ENCODE measurements at places on chromosomes 1 and 21.
A peak's percentile ranks its signal among the peaks of the same experiment; 100 is the strongest.

- peak; percentile 6 for DNase-seq
Measured at GRCh38 chr1:152777510-152778137, 2.7 kb downstream of the LCE1F start.

- DNase-seq: no peak
Measured at GRCh38 chr21:25243808-25244207, 363.5 kb downstream of the MRPL39 start.

- DNase-seq: no peak
Measured at GRCh38 chr1:194339471-194339870, 1153.1 kb upstream of the B3GALT2 start.

- DNase-seq: no peak
Measured at GRCh38 chr1:48944811-48945210, 168.1 kb upstream of the BEND5 start.

GRCh38 chr1:161001525-161001924, 19.4 kb downstream of the F11R start:
- no peak for DNase-seq

DNA sequence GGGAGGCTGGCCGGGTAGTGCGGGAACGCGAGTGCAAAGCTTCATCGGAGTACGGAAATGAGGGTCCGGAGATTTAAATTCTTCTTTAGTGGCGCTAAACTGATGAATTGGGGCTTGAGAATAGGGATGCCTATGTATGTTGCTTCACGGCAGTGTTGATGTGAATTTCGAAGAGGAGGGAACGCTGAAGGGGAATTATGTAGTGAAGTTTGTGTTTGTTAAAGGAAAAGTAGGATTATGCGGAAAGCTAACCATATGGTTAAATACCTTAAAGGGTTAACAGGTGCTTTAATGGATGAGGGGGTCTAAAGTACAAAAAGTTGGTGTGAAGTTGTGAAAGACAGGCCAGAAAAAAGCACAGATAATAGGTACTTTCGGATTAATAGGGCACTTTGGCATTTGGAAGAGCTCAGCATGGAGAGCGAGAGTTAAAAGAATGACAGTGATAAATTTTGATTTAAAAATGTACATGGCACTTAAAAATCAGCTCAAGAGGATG, 1.4 kb downstream of the HS2ST1 start:
- no peak for DNase-seq

- DNase-seq: no peak
Measured at GRCh38 chr1:78779831-78780230, 130.2 kb downstream of the IFI44 start.

GRCh38 chr1:40078512-40079333, 18.3 kb downstream of the PPT1 start:
- DNase-seq: peak; percentile 77

- DNase-seq: no peak
Measured at GRCh38 chr1:200889571-200889970, 5.1 kb upstream of the INAVA start.

DNA sequence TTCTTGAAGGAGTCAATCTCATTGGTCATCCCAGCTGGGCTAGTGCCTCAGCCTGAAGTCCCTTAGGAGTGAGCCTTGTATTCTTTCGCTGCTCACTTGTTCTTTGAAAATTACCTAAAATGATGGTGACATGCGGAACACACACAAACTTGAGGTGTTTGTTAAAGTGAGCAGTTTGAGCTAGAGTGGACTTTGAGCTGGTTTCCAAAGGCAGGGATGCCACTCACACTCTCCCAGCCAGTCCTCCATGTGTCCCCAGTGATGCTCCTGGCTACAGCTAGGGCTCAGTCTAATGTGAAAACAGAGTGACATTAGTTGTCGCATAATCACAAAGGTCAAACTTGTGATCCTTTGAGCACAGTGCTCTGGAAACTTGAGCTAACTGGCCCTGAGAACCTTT, 84.3 kb downstream of the DTL start:
- no peak for DNase-seq

DNA sequence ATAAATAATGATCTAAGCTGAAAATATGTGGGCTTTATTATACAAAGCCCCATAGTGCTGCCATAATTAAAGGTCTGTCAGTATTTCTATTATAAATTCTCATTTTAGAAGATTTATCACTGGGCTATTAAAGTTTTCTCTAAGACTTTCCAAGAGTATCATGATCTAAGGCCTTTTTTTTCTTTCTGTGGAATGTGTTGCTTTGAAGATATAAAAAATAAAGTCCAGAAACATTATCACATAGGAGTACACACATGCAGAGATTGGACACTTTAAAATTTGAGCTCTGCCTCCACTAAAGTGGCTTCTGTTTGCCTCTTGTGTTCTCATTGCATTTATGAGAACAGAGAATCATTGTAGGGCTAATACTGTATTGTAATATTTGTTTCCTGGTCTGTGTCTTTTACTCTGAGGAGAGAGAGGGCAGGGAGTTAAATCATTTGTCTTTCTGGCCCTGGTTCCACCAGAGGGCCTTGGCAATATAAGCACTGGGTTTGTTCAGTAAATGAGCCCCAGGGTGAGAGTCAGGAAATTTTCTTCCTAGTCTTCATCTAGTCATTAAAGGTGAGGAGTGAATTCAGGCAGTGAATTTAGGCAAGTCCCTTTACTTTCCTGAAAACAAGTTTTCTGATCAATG, 70.2 kb downstream of the NFIA start:
- DNase-seq: no peak

GRCh38 chr1:199799116-199799515, 228.4 kb upstream of the NR5A2 start:
- no peak for DNase-seq

DNA sequence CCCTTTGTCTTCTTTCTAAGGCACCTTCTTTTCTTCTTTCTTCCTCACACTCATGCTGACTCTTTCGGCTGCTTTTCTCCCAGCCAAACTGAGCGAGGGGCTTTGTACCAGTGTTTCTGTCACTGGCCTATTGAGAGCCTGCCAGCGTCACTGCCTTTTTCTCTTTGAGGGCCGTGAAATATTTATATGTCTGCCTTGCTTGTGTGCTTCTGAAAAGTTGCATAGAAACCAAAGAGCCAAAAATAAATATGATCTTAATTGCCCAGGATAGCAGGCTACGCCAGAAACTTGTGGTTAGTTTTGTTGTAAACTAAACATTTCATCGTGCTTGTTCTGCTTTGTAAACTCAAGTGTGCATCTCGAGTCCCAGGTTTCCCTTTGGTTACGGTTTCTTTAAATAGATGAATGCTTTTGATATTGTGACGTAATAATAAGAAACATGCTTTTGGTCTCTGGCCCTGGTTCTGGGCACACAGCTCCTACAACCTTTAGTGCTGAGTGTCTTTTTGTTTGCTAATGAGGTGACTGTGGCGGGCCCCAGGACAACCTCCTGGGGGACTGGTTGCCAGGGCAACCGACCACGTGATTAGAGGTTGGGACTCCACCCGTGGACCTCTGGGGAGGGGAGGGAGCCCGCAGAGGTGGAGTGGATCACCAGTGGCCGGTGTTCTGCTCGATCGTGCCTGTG, 10.8 kb downstream of the SLC37A1 start:
- DNase-seq: no peak

DNA sequence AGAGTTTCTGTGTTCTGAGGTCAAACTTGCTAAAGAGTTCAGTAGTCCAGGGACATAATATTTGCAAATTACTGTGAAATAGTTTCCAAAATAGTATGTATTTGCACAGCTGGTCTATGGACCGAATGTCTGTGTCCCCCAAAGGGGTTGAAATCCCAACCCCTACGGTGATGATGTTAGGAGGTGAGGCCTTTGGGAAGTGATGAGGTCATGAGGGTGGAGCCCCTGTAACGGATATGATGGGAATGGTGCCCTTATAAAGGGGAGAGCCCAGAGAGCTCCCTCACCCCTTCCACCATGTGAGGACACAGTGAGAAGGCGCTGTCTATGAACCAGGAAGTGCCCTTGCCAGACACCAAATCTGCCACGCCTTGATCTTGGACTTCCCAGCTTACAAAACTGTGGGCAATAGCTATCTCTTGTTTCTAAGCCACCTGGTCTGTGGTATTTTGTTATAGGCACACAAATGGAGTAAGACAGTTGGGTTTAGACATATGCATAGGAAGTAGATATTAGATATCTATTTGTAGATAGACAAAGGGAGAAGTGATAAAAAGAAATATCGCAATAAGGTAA, 21.7 kb downstream of the RNF187 start:
- DNase-seq: peak; percentile 59

DNA sequence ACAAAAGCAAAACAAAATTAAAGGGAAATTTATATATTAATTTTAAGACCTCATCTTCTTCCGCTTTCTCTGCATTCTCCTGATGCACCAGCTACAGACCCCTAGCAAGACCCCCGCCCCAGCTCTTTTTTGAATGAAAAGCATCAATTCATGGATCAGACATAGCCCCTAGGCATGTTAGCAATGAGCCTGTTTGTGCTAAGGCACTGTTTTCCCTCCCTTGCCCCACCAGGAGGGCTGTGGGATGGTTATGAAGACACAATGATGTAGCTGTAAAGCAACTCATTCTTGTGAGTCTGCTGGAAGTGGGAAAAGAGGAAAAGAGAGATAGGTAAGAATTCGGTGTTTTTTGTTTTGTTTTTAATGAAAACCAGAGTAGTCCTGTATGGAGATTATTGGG, 88.5 kb upstream of the ZBTB18 start:
- DNase-seq: no peak

- peak; percentile 73 for DNase-seq
Measured at GRCh38 chr1:22976461-22977243, 4.0 kb upstream of the LACTBL1 start.

DNA sequence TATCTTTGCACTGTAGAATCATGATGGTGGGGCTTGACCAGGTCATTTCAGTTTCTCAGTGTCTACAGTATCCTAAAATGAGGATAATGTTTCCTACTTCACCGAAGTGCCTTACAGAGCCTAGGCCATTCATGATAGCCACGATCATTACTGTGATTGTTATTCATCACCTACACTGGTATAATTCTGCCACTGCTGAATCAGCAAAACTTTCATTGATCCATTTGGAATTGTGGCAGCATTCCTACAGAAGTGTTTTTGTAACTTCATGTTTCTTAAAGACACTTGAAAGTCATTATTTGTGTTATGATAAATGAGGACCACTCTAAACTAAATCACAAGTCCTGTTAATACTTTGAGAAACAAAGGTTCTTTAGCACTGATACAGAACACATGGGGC, 6.0 kb upstream of the PLPPR5 start:
- no peak for DNase-seq

GRCh38 chr1:202890392-202890791, 1.4 kb upstream of the RABIF start:
- DNase-seq: no peak

DNA sequence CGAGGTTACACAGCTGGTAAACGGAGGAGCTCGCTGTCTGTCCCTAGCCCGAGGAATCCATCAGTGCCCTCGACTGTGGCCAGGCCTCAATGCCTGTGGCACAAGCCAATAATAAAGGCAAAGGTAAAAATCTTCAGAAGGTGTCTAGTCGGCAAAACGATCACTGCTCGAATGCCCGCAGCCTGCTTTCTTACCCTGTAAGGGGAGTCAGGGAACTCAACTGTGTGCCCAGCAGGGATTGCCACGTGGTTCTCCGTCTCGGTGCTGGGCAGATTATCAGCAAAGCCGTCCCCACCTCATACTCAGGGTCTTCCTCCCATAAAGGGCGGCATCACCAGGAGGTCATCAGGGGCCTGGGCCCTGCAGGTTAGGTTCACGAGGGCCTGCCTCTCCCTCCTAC, 103.4 kb downstream of the PAX7 start:
- DNase-seq: no peak

GRCh38 chr1:113686891-113687618, 72.2 kb downstream of the PHTF1 start:
- no peak for DNase-seq

GRCh38 chr1:38095454-38095931, 48.9 kb upstream of the POU3F1 start:
- no peak for DNase-seq

- no peak for DNase-seq
Measured at GRCh38 chr1:206674745-206675175, 9.9 kb upstream of the MAPKAPK2 start.

GRCh38 chr21:27201197-27201596, 234.3 kb upstream of the ADAMTS5 start:
- DNase-seq: no peak

GRCh38 chr1:43919906-43920305, 13.7 kb upstream of the ARTN start:
- no peak for DNase-seq

DNA sequence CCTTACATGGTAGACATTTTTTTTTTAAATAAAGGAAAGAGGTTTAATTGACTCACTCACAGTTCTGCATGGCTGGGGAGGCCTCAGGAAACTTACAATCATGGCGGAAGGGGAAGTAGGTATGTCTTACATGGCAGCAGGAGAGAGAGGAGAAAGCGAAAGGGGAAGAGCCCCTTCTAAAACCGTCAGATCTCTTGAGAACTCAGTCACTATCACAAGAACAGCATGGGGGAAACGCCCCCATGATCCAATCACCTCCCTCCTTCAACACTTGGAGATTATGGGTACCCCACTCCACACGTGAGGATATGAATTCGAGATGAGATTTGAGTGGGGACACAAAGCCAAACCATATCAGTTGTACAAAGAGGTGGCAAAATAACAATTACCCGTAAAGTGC, 301.7 kb downstream of the GRIK1 start:
- no peak for DNase-seq
